ENCODE measurements at places on chromosomes 3 and 15.

DNA sequence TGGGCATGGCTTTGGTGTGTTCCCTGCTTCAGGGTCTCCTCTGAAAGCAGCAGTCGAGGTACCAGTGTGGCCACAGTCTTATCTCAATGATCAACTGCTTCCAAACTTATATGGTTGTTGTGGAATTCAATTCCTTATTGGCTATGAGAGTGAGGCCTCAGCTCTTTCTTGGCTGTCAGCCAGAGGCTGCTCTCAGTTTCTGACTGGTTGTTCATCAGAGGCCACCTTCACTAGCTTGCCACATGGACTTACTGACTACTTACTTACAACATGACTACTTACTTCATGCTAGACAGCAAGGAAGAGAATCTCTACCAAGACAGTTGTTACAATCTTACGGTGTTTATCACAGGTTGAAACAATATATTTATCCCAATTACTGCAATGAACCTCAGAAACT, 789.2 kb downstream of the DIPK2A start:
- no peak for DNase-seq

GRCh38 chr15:58077427-58077826, 11.9 kb upstream of the ALDH1A2 start:
- no peak for DNase-seq

DNA sequence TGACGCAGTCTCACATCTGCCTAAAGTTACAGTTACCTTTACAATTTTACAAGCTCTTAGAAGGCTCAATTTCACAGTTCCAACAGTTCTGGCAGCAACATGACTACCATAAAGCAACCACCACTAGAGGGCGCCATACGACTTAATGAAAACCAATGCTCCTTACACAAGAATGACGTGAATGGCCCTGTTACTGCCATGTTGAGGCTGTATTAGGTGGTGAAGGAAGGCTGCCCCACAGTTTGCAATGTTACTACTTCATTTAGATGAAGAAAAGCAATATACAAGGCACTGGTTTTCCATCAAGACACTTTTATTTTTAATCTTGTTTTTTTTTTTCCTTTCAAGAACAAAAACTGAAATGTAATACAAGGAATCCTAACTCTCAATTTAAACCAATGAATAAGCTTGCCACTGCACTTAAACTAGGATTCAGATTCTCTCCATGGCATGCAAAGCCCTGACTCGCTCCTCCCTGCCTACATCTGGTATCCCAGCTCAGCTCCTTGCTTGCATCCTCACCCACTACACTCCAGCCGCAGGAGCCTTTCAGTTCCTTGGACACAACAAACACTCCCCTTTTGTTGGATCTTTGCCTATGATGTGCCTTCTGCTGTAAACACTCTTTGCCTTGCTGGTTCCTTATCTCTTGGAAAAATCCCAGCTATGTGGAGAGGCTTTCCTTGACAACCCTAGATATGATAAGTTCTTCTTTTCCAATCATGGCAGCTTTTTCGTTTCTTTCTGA, 270.7 kb downstream of the GBE1 start:
- DNase-seq: peak; percentile 42

DNA sequence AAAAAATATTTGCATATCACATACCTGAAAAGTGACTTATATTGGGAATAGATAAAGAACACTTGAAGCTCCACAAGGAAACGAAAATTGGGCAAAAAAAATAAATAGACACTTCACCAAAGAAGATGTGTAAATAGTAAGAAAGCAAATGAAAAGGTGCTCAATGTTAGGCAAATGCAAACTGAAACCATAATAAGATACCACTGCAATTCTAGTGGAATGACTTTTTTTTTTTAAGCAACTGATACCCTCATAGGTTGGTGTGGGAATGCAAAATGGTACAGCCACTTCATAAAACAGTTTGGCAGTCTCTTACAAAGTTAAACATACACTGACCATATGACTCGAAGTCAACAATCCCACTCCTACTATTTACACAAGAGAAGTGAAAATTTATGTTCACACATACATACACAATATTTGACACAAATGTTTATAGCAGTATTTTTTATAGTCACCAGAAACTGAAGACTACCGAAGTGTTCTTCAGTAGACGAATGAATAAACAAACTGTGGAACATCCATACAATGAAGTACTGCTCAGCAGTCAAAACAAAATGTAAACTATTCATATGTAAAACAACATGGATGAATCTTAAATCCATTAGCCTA, 176.3 kb downstream of the ZMAT3 start:
- DNase-seq: no peak

- no peak for DNase-seq
Observed at GRCh38 chr15:41341519-41341918, 8.8 kb downstream of the NUSAP1 start.

- DNase-seq: no peak
Observed at GRCh38 chr3:161081633-161082032, 23.5 kb downstream of the B3GALNT1 start.

Measured in AG08395 (cell line).